ENCODE measurements at places on chromosomes 2 and 18.

DNA sequence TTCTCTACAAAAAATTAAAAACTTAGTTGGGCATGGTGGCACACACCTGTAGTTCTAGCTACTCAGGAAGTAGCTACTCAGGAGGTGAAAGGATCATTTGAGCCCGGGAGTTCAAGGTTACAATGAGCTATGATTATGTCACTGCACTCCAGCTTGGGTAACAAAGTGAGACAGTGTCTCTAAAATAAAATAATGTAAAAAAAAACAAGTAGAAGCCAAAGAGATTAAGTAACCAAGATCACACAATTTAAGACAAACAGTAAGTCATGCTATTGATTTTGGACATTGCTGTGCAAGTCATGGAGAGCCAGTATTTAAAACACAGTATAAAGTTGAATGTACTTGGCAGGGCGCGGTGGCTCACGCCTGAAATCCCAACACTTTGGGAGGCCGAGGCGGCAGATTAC, 20.5 kb downstream of the ITSN2 start:
- no peak for DNase-seq

GRCh38 chr18:5900262-5900661, 4.9 kb upstream of the TMEM200C start:
- DNase-seq: no peak

GRCh38 chr2:157809212-157809611, 66.9 kb downstream of the ACVR1 start:
- DNase-seq: no peak

DNA sequence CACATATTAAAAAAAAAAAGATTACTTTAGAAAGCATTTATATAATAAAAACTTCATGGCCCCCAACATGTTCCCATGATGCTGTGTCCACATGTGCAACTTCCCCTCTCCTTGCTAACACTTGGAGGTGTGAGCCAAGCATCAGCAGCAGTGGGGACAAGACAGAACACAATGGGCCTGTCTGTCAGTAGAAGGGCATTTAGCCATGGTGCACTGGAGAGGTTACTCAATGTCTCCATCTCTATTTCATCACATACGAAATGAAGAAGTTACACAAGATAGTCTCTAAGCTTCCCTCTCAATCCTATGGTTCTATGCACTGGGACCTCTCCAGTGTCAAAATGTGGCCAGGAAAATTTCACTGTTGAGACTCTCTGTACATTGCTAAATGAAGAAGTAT, 2.5 kb downstream of the VIT start:
- no peak for DNase-seq

DNA sequence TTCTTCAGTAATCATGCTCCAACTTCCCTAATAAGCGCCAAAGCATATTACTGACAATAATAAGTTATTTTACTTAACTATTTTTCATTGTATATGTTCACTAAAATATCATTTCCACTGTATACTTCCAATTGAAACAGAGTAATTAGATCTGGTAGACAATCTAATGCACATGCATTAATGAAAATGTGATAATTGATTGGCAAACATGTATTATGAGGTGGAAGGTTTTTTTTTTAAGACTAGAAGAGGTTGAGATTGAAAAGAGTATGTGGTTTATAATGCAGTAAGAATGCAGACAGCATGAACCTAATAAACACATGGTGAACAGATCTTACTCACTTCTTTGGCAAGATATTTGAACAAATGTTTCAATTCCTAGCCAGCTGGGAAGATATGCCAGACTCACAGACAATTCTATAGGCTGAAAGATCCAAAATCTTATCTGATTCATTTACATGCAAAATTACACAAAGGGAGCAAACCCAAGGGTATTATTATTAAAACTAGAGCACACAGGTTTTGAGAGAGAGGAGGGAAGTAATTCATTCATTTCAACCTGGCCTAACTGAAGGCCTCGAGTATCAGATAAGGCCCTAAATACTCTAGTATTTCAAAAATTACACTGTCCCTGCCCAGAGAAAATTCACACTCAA, 2.8 kb downstream of the NCKAP1 start:
- no peak for DNase-seq

DNA sequence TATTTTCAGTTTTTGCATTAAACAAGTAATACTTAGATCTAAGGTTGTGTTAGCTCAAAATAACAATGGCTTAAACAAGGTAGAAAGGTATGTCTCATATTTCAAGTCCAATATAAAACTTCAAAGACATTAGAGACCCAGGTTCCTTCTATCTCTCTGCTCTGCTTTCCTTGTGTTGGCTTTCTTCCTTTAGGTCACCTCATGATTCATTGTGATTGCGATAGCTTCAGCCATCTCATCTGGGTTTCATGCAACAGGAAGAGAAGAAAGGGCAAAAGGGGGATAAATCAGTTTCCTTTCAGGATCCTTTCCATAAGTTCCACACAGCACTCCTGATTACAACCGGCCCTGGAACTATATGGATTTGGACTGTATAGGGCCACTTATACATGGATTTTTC, 16.0 kb upstream of the TBR1 start:
- no peak for DNase-seq

- DNase-seq: no peak
Measured at GRCh38 chr2:96093528-96093927, 22.8 kb downstream of the ADRA2B start.
